ENCODE measurements at places on chromosomes 1 and 21. TPM values are rescaled to one million over a fixed set of nuclear protein-coding genes. Genes with fewer than 3 reads are reported as not detected.

LRRC8B gene
- 36.9 TPM for total RNA-seq

CD2 gene
- 364 TPM for total RNA-seq

CFHR1 gene
- total RNA-seq, result not detected

CLEC20A gene
- not detected for total RNA-seq

KRTAP7-1 gene
- not detected for total RNA-seq

LGR6 gene
- total RNA-seq, result 0.53 TPM

APCS gene
- not detected for total RNA-seq

GJA8 gene
- total RNA-seq, result not detected

ESRRG gene
- total RNA-seq, result not detected

AQP10 gene
- not detected for total RNA-seq

HES3 gene
- total RNA-seq, result not detected

LCE1F gene
- total RNA-seq, result not detected

AADACL3 gene
- not detected for total RNA-seq

H6PD gene
- 7.9 TPM for total RNA-seq

MIB2 gene
- total RNA-seq, result 45.7 TPM

IGSF9 gene
- 0.11 TPM for total RNA-seq

DNAJC28 gene
- 0.63 TPM for total RNA-seq

DCDC2B gene
- total RNA-seq, result not detected

AIRE gene
- not detected for total RNA-seq

PPP1R8 gene
- 66.3 TPM for total RNA-seq

GPR37L1 gene
- total RNA-seq, result not detected

CYP4A11 gene
- not detected for total RNA-seq

KISS1 gene
- total RNA-seq, result not detected

CELA3B gene
- total RNA-seq, result not detected

PLEKHA6 gene
- 0.13 TPM for total RNA-seq

REN gene
- not detected for total RNA-seq

ASAP3 gene
- total RNA-seq, result 0.33 TPM

VAV3 gene
- 4.4 TPM for total RNA-seq

CHRM3 gene
- total RNA-seq, result not detected

IL6R gene
- total RNA-seq, result 3.8 TPM

C1orf21 gene
- total RNA-seq, result 8.2 TPM

RIIAD1 gene
- total RNA-seq, result not detected

ERI3 gene
- total RNA-seq, result 53.8 TPM

SCYL3 gene
- 12.7 TPM for total RNA-seq

PTPRF gene
- total RNA-seq, result 0.39 TPM

DMBX1 gene
- not detected for total RNA-seq

FAM163A gene
- not detected for total RNA-seq

FCRL5 gene
- total RNA-seq, result not detected

PLXNA2 gene
- 1.1 TPM for total RNA-seq

OR2W3 gene
- total RNA-seq, result not detected

RBP7 gene
- total RNA-seq, result not detected

FCGR3B gene
- total RNA-seq, result not detected

All from CD8-positive, alpha-beta memory T cell (primary cell).